Amygdala (tissue), 56 donors: ENCODE measurements at places on chromosomes 6 and 20.
A peak's percentile ranks its signal among the peaks of the same experiment; 100 is the strongest.

GRCh38 chr6:2712102-2712501, 38.6 kb downstream of the MYLK4 start:
- no peak for DNase-seq

GRCh38 chr6:113586413-113587077, 270.6 kb upstream of the MARCKS start:
- no peak for DNase-seq

GRCh38 chr20:60576236-60576635, 618.0 kb downstream of the CDH26 start:
- no peak for DNase-seq

- DNase-seq, result no peak
Measured at GRCh38 chr6:41630069-41630468, 8.2 kb upstream of the MDFI start.

DNA sequence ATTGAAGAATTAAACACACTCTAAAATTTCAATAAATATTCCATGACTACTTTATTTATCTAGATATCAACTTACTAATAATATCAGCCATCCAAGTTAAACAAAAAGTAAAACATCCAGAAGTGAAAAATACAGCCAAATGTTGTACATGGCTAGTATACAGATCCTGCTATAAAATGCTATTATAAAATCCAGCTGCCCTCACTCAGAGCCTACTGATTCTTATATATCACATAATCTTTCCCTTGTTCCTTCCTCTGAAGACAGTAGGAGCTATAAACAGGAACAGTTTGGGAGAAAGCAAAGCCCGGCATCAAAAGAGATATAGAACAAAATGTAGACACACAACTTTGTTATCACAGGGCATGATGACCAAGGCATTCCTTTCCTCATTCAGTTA, 212.9 kb downstream of the PLCB4 start:
- DNase-seq, result no peak

GRCh38 chr20:39576771-39577170, 614.6 kb downstream of the DHX35 start:
- DNase-seq, result no peak

GRCh38 chr6:11460001-11460668, 77.4 kb upstream of the TMEM170B start:
- no peak for DNase-seq

DNA sequence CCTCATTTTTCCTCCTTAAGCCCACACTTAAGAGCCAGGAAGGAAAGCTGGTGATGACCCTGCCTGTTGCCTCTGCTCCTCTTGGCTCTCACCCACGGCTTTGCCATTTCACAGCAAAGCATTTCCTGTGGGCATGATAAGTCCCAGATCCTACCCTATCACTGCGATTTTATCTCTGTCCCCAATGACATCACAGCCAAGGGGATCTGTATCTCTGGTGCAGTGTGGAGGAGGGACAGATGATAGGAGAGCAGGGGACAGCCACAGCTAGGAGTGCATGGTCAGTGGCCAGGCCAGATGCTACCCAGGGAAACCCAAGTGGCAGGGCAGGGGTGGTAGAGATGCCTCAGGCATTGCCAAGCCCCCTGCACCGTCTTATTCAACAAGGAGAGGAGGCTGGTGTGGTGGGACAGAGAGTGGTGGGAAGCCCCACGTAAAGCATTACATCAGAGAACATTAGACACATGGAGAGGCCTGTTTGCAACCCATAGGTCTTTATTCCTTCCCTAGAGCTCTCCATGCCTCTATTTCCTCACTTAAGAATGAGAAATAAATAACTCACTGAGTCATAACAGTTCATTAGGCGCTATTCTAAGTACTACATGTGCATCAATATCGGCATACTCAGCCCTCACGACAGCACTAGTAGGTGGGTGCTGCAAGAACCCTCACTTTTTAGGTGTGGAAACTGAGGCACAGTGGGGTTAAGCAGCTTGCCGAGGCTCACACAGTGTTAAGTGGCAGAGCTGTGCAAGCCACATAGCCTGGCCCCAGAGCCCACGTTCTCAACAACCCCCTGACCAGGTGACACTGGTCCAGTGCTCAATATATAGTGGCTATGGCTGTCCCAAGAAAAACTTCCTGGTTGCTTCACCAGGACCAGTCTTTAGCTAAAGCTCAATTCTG, 4.6 kb downstream of the TFEB start:
- no peak for DNase-seq

GRCh38 chr6:28354688-28355554, 5.2 kb downstream of the ZKSCAN3 start:
- DNase-seq, result no peak

- DNase-seq, result no peak
Measured at GRCh38 chr6:53302678-53303360, 45.9 kb downstream of the ELOVL5 start.

DNA sequence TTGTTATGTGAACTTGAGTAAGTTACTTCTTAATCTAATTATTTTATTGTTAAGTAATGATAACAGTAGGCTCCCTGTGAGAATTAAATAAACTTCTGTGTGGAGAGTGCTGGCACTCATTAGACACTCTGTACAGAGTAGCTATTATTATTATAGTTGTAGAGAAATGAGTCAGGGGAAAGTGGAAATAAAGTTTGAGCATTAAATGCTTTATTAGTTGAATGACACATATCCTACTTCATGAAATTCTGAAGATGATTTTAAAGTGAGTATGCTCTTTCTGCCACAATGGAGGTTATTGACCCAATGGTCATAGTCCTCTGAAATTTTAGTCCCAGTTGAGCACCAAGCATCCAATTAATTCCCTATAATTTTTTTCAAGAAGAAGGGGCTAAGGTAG, 5.9 kb downstream of the ECI2 start:
- DNase-seq, result no peak

- DNase-seq, result no peak
Measured at GRCh38 chr20:24146231-24146634, 157.7 kb upstream of the GGTLC1 start.

GRCh38 chr20:54510541-54511129, 35.2 kb downstream of the DOK5 start:
- peak; percentile 23 for DNase-seq
